ACHN (cell line): ENCODE measurements at places on chromosomes 7 and 10.

DNA sequence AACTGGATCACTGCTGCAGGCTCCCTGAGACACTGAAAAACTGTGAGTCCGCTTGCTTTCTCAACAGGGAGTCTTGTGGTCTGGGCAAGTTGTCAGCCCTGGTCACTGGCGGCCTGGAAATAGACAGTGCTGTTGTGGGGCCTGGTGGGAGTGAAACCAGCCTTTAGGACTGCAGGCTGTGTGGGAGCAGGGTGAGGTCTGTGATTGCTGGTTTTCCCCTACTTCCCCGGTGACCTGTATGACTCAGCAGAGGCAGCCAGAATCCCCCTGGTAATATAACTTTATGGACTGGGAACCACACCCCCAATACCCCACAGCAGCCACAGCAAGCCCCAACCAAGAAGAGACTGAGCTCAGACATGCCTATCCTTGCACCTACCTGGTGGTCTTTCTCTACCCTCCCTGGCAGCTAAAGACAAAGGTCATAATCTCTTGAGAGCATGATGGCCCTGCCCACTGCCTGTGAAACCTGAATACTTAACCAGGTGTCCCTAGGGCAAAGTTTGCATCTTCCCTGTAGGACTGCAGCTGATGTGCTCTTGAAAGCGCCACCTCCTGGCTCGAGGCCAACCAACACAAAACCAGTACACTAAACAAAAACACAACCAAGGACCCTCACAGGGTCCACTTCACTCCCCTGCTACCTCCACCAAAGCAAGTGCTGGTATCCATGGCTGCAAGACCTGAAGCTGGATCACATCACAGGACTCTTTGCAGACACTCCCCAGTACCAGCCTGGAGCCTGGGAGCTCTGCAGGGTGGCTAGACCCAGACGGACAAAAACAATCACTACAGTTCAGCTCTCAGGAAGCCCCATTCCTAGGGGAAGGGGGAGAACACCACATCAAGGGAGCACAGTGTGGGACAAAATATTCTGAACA, 7.2 kb upstream of the ADAM22 start:
- no peak for DNase-seq

DNA sequence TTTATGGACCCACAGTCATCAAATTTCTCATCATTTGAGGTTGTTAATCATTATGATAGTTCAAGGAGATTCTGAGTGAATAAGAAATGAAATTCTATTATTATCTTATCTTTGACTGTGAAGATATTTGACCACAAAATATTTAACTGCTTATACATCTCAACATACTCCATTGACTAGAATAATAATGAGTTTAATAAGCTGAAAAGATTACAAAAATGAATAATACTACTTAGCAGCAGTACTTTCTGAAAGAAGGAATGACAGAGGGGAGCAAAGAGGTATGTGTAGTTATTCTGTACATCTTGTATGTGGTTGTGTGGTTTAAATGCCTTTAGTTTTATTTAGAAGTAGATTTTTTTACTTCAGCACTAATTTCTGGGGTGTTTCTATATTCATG, 214.2 kb downstream of the PRKG1 start:
- DNase-seq, result no peak

DNA sequence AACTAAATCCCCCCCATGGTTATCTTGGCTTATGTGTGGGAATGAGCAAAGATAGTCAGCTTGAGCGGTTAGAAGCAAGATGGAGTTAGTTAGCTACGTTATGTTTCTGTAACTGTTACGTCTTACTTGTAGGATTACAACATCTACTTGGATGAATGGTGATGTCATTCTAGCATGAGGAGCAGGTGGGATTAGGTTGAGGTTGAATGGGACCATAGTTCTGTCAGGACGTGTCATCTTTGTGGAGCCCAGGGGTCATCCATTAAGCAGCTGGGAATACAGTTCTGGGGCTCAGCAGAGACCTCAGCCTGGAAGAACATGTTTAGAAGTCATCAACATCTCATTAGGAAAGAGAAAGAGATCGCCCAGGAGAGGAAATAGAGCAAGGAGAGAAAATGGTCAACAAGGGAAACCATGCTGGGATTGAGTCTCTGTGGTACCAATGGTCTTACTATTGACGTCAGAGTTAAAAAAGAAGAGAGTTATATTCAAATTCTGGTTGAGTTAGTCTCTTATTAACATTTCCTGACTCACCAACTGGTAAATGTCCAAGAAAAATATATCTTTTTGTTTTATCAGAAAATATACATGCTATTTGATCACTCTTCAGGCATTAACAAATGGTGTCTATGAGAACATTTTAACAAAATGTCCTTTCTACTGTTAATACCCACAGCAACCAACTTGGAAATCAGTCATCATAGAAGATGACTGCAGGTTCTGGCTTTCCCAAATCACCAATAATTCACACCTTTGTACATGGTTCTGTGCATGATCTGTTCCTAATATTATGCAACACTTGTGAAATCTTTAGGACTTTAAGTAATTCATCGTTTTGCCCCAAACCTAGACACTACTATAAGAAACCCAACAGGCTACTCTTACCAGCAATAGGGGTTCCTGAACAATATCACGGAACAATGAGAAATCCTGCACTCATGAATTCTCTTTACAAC, 96.9 kb downstream of the KIAA1217 start:
- DNase-seq, result no peak

DNA sequence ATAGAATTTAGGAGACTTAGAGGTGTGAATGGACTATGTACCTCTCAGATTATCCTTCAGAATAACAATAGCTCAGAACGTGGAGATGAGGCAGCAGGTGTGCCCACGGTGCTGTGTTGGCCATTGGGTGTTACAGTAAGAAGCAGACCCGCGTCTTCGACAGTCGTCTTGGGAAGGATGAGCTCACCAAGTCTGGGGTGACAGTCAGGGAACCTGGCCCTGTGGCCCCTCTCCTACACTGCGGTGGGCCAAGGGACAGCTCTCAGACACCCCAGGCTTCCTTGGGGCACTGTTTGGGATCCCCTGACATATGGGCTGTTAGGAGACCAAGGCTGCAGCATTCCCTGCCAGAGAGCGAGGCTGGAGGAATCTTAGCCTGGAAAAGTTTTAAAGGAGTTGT, 88.5 kb downstream of the ACTR3B start:
- no peak for DNase-seq

DNA sequence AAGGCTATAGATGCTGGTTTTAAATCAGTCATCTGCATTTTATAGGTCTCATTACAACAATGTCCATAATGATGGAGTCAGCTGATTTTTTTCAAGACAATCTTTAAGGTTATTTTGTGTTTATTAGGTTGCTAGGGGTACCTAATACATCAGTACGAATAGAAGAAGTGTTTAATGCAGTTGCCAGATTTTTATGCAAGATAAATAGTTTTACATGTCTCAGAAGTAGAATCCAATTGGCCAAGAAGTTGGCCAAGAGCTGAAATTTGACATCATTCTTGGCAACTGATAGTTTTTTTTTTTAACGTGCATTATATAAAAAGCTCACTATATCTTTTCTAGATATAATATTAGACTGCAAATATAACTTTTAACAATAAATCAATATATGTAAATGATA, 208.5 kb downstream of the TRIL start:
- DNase-seq, result no peak

GRCh38 chr7:29044554-29044953, 86.4 kb upstream of the TRIL start:
- no peak for DNase-seq

GRCh38 chr7:2063563-2064260, 169.0 kb downstream of the MAD1L1 start:
- DNase-seq, result no peak

DNA sequence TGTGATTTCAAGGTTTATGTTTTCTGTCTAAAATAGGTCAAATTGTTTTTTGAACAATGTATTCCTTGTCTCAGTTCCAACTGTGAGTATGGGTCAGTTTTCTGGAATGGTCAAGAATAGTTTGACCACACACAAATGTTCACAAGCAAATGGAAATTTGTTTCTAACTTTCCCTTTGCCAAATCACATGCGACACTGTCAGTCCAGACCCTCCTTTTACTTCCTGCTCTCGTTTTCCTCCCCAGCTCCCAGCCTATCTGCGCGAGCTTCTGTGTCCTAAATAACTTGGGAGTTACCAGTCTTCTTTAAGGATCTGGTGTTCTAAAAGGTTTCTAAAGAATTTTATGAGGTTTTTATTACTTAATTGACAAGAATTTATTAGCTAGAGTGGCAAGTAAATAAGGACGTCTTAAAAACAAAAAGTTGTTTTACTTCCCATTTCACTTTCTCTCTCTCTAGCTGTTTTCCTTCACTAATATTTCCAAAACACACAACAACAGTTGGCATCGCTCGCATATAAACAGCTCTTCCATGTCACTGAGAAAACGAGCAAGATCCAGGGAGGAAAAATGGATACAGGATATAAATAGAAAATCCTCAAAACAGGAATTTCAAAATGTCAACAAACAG, 266.1 kb upstream of the KLF6 start:
- no peak for DNase-seq

DNA sequence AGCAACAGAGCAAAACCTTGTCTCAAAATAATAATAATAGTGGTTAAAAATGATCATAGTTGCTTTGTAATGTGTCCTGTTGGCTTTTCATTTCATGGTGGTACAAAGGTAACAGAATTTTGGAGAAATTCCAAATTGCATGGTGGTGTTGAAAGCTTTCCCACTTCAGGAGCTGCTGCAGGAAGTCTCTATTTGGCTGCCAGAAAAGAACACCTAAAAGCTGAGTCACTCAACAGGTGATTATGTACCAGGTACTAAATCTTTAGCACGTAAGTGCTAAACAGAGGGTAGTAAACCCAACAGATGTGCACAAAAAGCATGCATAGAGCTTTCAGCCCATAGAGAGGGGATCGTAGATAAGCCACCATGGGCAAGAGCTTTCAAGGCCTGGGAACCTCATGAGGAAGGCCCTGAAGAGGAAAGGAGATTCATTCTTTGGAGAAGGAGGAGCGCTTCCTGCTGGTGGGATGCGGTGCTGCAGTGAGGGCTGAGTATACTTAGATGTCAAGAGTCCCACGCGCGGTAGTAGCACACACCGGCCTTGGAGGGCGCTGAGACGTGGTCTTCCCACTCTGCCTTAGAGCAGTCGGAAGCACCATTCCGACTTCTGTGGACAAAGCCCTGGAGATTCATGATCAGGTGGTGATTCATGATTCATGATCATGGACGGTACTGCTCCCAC, 118.7 kb downstream of the RALA start:
- DNase-seq, result peak; percentile 53

DNA sequence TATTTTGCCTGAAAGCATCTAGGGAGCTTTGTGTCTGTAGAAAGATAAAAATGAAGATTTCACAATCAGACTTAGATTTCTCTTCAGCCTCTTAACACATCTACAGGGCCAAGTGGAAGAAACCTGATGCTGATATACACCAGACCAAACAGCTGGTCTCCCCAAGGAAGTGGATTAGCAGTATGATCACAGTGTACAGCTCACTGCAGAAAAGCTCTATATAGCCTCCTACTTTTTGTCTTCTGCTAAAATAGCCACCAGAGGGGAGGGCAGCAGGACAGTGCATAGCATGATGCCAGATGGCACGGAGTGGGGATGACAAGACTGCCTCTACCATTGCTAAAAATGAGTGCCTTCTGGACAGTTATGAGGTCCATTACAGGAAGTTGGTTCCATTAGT, 16.0 kb downstream of the FAM13C start:
- no peak for DNase-seq

DNA sequence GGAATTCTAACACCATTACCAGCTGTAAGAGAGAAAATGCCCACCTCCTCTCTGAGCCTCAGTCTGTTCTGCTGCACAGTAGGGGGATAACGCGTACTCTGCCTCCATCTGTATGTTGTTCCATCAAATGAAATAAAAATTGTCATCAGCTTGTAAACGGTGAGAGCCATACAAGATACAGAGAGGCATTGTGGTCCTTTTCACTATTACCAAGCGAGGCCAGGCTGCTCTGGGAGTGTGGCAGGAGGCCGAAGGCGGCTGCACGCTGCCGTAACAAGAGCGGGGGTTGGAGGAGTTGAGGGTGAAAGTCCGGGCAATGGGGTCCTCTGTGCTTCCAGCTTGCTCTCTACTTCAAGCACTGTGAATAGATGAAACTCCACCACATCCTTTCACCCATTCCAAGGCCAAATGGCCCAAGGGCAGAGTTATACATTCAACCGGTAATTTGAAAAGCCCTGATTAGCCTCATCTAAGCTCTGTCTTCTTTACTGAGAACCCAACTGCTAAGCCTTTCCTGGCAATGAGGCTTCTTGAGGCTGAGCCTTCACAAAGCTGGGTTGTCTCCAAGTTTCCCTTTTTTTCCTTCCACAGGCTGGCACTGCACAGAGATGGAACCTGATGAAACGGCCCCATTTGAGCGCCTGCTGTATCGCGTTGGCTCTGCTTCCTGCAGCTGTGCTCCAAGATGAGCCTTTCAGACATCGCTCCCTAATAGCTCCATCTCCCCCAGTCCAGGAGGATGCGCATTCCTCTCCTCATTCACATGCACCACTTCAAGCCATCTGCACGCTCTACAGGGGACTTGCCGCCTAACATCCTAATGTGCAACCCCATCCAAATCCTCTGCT, 47.2 kb downstream of the PYROXD2 start:
- no peak for DNase-seq

DNA sequence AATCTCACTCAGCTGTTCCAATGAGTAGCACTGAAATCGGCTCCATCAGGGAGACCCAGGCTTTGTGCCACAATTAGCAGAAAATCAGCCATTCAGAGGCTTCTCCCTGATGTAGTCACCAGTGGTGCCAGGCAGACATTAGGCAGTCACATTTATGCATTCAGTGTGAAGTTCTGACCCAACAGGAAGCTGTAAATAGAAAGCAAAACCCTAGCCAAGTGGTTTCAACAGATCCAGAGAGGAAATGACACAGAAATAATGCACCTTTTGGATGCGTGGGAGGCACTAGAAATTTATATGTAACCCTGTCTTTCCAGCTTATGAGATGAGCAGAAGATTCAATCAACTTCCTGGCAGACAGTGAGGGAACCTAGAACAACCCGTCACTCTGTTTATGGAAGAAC, 186.4 kb downstream of the PDE1C start:
- DNase-seq, result no peak

DNA sequence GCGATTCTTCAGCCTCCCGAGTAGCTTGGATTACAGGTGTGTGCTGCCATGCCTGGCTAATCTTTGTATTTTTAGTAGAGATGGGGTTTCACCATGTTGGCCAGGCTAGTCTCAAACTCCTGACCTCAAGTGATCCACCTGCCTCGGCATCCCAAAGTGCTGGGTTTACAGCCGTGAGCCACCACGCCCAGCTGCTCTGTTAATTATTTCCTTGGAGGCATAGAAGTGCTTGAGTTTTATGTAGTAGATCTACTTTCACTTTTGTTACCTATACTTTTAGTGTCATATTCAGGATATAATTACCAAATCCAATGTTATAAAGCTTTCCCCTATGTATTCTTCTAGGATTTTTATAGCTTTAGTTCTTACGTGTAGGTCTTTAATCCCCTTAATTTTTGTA, 1093.0 kb downstream of the GATA3 start:
- peak; percentile 6 for DNase-seq

DNA sequence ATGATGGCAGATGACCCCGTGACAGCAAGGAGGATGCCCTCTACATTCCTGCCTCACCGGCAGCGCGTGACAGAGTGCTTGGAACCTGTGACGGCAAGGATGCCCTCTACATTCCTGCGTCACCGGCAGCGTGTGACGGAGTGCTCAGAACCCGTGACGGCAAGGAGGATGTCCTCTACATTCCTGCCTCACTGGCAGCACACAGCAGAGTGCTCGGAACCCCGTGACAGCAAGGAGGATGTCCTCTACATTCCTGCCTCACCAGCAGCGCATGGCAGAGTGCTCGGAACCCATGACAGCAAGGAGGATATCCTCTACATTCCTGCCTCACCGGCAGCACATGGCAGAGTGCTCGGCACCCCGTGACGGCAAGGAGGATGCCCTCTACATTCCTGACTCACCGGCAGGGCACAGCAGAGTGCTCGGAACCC, 231.0 kb downstream of the DIP2C start:
- DNase-seq, result peak; percentile 85
